Hematopoietic multipotent progenitor cell treated with erythropoietin and hydrocortisone succinate and interleukin-3 and kit ligand, for 17 days (in vitro differentiated cells): ENCODE measurements at places on chromosomes 2 and 18.

GRCh38 chr2:98894331-98895000 lies 41.6 kb downstream of the CRACDL start:
- no peak for DNase-seq

GRCh38 chr18:56003009-56003719 lies 415.2 kb upstream of the TCF4 start:
- DNase-seq: no peak

DNA sequence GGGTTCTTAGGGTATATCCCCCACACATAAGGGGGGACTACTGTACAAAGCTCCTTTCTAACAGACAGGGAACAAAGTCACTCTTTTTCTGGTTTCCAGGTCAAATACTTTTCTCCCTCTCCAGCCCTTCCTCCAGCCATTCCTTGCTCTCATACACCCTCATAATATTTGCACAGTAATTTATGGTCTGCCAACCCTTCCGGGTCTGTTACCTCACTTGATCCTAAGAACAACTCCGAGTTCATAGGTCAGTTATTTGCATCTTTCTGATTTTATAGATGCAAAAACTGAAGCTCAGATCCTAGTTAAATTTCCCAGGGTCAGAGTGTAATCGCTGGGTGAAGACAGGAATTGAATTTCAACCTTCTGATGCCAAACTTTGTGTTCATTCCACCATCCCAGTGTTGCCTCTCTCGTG lies 14.8 kb upstream of the MATN3 start:
- no peak for DNase-seq

- no peak for DNase-seq
These were observed 5.5 kb downstream of the ACYP2 start for GRCh38 chr2:54120950-54121349.
